ENCODE measurements at places on chromosomes 12 and 14.

- no peak for DNase-seq
Observed at GRCh38 chr12:99057670-99058069, 412.6 kb downstream of the APAF1 start.

DNA sequence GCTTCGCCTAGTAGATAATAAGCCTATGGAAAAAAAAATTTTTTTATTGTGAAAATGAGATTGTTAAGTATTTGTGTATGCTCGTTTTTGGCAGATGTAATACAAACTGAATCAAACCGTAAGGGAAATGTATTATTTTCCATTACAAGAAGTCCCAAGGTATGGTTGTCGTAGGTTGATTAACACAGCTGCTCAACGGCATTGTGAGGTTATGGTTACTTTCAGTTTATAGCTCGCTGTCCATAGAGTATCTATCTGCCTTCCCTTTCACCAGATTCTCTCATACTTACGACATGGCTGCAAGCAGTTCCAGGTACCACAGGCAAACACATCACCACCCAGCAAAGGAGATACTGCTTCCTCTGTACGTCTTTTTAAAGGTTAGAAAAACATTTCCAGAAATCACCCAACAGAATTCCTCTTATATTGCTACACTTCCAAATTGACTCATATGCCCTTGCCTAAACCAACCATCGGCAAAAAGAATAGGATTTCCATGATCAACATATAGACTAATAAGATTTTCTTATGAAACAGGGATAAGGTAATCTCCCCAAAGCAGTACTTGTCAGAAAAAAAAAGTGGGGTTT, 338.6 kb downstream of the SYT1 start:
- no peak for DNase-seq

DNA sequence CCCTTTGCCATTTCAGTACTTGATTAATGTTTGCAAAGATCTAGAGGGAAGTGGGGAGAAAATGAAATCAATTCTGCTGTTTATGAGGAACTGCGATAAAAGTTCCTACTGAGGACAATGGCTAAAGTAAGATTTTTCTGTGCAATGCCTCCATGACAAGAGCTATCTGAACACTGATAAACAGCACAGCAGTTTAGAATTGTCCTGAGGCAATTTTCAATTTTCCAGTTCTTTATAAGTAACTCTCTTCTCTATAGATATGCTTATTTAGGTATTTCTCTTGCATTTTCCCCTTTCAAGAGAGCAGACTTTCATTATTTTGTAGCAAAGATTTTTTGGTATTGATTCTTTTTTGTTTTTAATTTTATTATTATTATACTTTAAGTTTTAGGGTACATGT, 34.6 kb upstream of the TMTC2 start:
- no peak for DNase-seq

GRCh38 chr14:45793081-45793480, 540.1 kb upstream of the MIS18BP1 start:
- no peak for DNase-seq

- no peak for DNase-seq
Observed at GRCh38 chr14:66746316-66747006, 238.5 kb downstream of the GPHN start.

GRCh38 chr12:138171-138897, 71.8 kb downstream of the IQSEC3 start:
- DNase-seq: no peak

DNA sequence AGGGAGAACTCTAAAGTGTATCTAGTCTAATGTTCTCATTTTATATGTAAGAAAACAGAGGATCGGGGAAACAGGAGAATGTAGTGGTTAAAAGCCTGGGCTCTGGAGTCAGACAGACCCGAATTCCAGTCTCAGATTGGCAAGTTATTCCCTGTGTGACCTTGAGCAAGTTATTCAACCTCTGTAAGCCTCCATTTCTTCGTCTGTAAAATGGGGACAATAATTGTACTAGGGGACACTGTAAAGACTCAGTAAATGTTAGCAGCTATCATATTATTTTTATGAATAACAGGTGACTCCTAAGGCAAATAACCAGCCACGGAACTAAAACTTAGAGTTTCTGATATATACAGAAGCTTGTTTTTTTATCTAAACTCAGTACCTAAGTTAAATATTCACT, 152.1 kb downstream of the APAF1 start:
- no peak for DNase-seq

- no peak for DNase-seq
Observed at GRCh38 chr12:109189291-109189690, 72.9 kb downstream of the ACACB start.

GRCh38 chr14:82104013-82104412, 570.4 kb upstream of the SEL1L start:
- DNase-seq: no peak

- no peak for DNase-seq
Observed at GRCh38 chr14:93220509-93220908, 13.5 kb downstream of the UBR7 start.

DNA sequence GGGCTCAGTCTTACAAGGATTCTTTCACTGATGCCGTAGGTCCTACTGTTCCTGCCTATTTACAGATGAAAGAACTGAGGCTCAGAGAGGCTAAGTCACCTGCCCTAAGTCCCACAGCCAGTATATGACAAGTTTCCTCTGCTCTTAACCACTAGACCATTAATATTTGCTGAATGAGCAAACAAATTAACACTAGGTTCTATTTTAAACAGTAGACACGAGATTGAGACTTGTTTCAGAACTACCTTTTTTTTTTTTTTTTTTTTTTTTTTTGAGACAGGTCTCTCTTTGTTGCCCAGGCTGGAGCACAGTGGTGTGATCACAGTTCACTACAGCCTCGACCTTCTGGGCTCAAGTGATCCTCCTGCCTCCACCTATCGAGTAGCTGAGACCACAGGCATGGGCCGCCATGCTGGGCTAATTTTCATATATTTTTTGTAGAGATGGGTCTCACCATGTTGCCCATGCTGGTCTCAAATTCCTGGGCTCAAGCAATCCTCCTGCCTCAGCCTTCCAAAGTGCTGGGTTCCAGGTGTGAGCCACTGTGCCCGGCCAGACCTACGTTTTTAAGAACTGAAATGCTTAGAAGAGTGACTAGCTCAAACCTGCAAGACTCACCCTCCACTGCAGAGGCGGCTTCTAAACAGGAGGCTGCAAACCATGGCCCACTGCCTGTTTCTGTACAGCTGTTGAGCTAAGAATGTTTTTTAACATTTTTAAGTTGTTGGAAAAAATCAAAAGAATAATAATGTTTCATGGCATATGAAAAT, 12.9 kb downstream of the SYNE3 start:
- no peak for DNase-seq

GRCh38 chr12:93430280-93430679, 11.5 kb downstream of the UBE2N start:
- DNase-seq: no peak

- no peak for DNase-seq
Observed at GRCh38 chr12:68332728-68333630, 817 bp upstream of the MDM1 start.
